ENCODE measurements at places on chromosomes 12 and 14.

GRCh38 chr12:77514511-77514910 is 316.2 kb upstream of the NAV3 start:
- no peak for DNase-seq

GRCh38 chr12:102992297-102992696 is 34.8 kb downstream of the ASCL1 start:
- DNase-seq = no peak

- DNase-seq = no peak
These were observed 4.6 kb upstream of the ARF6 start for GRCh38 chr14:49888293-49888692.

- peak; percentile 53 for DNase-seq
These were observed 406 bp downstream of the TMEM263 start for GRCh38 chr12:106956048-106956578.

GRCh38 chr14:50352584-50352983 is 40.5 kb downstream of the DMAC2L start:
- DNase-seq = no peak

DNA sequence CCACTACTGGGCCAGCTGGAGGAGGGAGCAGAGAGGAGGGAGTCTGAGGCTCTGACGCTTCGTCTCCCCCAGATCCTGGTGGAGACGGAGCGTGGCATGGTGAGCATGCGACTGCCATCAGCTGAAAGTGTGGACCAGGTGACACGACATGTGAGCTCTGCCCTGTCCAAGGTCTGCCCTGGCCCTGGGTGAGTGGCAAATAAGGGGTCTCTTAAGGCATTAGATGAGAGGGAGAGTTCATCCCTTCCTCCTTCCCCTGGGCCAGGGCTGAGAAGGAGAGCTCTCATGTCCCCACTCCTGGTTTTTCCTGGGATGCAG is 2.5 kb downstream of the CARMIL3 start:
- no peak for DNase-seq

- DNase-seq = no peak
These were observed 126.8 kb downstream of the ETV6 start for GRCh38 chr12:11776316-11776715.

DNA sequence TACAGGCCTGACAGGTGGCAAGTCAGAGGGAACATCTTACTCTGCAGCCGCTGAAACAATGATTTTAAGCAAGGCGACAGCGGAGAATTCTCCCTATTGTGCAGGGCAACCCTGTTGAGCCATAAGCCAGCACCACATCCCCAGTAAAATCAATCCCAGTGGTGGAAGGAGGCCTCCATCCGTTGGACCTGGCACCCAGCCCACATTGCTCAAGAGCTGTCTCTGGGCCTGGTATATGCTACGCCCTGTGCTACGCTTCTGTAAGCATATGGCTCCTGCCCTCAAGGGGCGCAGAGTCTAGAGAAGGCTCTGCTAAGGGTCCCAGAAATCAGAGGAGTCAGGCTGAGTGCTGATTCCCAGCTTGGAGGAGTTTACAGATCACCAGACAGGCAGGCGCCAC is 265.5 kb downstream of the CACNA1C start:
- DNase-seq = no peak

DNA sequence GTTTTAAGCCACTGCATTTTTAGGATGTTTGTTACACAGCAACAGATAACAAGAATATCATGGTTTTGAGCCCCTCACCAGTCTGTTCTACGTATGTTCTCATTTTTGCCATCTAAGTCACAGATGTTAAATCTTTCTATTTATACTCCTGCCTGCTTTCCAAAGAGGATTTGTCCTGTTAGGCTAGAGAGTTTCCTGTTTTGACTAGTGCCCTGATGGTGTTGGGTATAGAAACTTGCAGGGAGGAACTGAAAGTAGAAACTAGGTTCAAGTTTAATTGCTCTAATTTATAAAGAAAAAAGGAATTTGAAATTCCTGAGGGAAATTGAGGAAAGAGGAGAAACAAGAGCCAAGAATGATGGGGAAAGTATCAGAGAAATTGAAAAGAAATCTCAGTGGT is 74.4 kb upstream of the COCH start:
- no peak for DNase-seq

DNA sequence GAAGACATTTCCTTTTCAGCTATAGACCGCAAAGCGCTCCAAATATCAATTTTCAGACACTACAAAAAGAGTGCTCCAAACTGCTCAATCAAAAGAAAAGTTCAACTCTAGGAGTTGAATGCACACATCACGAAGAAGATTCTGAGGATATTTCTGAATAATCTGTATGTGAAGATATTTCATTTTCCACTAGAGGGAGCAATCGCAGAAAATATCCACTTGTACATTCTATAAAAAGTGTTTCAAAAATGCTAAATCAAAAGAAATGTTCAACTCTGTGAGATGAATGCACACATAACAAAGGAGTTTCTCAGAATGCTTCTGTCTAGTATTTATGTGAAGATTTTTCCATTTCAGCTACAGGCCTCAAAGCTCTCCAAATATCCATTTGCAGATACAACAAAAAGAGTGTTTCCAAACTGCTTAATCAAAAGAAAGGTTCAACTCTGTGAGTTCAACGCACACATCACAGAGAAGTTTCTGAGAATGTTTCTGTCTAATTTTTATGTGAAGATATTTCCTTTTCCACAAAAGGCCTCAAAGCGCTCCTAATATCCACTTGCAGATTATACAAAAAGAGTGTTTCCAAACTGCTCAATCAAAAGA is 643.8 kb upstream of the ALG10B start:
- DNase-seq = no peak

DNA sequence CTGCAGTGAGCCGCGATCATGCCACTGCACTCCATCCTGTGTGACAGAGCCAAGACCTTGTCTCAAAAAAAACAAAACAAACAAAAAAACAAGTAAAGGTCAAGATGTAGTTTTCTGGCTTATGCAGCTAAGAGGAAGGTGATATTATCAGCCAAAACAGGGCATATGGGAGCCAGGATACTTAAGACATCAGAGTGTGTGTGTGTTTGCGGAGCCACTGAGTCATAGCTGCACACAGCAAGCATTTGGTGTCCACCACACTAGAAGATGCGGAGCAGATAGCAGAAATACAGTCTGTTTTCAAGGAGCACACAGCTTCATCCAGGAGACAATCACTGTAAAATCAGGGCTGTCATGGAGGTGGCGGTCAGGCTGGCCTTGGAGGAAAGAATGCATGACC is 72.6 kb upstream of the REP15 start:
- DNase-seq = no peak

- no peak for DNase-seq
These were observed 307.5 kb upstream of the FKBP4 start for GRCh38 chr12:2487278-2487677.

GRCh38 chr12:125287155-125287847 is 222.1 kb downstream of the AACS start:
- DNase-seq = no peak

GRCh38 chr12:69738351-69739286 is at the start of gene RAB3IP:
Gene RAB3IP, plus strand, starts transcription at chr12:69738860. Its CDS starts 16,549 bp downstream, at chr12:69755409.
- DNase-seq = peak; percentile 95

DNA sequence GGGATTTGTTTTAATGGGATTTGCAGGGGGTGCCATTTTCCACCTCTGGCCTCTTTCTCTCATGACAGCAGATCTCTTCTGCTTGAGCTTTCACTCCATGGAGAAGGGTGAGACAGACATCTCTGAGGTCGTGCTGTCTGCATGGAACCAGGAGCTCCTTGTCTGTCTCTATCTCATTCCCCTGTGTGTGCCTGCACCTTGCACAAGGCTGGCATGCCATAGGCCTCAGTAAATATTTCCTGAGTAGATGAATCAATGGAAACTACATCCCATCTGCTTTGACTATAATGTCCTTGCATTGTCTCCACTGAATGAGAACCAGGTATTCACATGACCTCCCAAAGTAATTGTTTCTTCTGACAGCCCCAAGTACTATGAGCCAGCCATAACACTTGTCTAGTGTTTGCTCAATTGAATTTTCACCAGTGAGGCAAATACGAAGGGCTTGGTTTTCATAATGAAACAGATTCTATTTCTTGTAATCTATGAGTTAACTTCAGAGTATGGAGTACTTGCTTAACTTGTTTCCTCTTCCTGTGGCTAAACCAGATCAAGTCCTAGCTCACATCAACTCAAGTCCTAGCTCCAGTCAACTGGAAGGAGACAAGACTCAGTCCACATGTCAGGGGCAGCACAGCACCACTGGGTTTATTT is 32.3 kb downstream of the KCNK13 start:
- no peak for DNase-seq

DNA sequence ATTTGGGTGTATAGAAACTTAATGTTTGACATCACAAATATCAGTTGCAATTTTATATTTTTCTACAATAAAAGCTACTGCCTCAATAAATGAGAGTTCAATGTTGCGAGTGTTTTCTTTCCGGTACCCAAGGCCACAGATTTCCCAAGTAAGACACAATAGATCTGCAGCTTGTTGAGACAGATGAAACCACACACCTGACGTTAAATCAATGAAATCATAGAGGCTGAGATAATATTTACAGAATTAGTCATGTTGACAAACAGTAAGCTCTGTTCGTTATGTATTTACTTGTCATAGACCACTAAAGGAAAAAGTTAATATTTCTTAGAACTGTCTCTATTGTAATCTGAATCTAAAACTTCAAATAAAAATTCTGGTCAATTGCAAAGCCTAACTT is 49.2 kb upstream of the PTHLH start:
- DNase-seq = no peak

DNA sequence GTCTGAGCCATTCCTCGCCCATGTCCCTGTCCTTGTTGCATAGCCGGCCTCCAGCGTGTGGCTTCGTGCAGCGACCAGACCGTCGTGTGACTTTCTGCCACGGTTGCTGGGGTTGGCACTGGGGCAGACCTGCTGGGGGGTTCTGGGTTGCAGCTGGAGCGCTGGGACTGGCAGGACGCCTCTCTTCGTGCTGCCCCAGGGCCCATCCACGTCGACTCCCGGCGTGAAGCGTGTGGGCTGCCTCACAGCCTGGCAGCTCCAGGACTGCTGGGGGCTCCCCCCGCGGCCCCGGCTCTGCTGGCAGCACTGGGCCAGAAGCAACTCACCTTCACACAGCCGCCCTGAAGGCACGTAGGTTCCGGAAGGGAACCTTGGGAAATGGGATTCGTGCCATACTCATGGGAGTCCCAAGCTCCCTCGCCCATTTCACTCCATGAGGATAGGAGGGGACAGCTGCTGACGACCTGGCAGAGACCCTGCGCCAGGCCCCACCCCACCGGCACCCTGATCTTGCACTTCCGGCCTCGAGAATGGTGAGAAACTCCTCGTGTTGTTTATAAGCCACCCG is 51.9 kb downstream of the GALNT9 start:
- no peak for DNase-seq

DNA sequence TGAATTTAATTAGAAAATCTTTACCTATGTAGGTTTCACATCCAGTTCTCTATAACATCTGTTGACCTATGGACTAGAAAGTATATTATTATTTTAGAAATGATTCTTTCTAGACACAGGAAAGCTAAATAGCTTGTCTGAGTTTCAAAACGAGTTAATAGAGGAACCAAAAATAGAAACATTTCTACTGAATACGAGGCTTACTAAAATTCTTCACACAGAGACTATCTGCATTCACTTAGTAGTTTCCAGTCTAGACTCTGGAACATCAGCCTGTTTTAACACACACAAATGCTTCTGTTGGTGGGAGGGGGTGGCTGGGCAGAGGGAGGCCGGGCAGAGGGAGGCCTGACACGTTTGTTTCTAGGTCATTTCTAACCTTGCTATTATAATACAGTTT is 29.7 kb downstream of the RGS6 start:
- DNase-seq = no peak

GRCh38 chr14:70886421-70887206 is 20.6 kb upstream of the PCNX1 start:
- DNase-seq = no peak

GRCh38 chr12:117096501-117097042 is 2.6 kb downstream of the TESC start:
- no peak for DNase-seq

DNA sequence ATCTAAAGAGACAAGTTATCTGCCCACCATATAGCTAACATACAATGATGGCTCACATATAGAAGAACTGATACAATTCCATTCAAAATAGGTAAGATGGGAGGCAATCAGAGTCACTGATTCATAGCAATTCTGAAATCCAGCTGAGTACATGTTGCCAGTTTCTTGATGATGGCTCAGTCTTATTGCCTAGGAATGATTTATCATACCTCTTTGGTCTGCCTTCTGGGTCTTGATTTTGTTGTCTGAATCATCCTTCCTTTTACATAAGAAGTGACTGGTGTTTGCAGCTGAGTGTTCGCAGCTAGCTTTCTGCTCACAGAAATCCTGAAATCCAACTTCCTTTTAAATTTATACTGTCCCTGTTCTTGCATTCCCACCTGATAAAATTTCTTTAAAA is 463.2 kb upstream of the MGAT4C start:
- no peak for DNase-seq

DNA sequence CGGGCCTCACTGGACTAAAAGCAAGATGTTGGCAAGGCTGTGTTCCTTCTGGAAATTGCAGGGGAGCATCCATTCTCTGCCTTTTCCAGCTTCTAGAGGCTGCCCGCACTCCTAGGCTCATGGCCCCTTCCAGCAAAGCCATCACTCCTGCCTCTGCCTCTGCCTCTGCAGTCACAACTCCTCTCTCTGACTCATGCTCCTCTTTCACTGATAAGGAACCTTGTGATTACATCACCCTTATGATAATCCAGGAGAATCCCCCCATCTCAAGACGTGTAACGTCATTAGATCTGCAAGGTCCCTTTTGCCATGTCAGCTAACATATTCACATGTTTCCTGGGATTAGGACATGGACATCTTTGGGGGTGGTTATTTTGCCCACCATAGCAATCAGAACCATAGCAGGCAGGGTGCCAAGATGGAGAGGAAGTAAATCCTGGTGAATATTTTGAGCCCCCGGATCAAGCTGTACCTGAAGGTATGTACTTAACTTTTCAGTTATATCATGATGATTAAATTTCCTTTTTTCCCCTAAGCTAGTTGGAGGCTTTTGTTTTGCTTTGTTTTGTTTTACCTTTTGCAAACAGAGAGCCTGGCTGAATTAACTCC is 123.6 kb downstream of the SCARB1 start:
- DNase-seq = no peak

DNA sequence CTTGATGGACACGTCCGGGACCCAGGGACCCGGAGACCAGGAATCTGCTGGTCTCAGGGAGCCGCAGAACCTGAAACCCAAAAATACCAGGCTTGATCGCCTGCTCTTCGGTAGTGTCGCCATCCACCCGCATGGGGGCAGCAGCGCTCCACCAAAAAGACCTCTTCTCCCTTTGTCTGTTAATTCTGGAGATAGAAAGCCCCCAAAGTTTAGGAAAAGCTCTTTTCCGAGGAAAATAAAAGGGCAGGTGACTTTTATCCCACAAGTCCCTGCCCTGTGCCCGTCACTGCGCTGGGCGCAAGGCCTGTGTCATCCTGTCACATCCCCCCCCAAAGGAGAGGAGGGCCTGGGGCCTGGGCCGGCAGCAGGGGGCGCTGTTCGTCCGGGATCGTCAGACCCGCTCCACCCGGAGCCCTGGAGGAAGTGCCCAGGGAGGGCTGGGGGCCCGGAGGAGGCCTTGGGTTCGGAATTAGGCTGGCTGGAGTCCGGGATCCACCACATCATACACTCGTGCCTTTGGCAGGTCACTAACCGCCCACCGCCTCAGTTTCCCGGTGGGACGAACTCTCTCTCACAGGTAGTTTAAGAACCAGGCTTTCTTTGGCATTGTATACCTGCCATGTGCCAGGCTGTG is 31.9 kb downstream of the DAD1 start:
- peak; percentile 69 for DNase-seq

- no peak for DNase-seq
These were observed 43.3 kb downstream of the SLC8B1 start for GRCh38 chr12:113291586-113291985.

GRCh38 chr14:49904270-49904669 is 11.4 kb downstream of the ARF6 start:
- no peak for DNase-seq

Data from LoVo (cell line).